Tibial nerve (tissue), 4 donors: ENCODE measurements at places on chromosomes 7 and 10. TPM values are rescaled to one million over a fixed set of nuclear protein-coding genes. Genes with fewer than 3 reads are reported as not detected.

The NME8 gene
- total RNA-seq: not detected

The EBLN1 gene
- total RNA-seq: not detected

The AGR2 gene
- total RNA-seq: not detected

The ABCC2 gene
- total RNA-seq: 5.1 TPM
